ENCODE measurements at places on chromosomes 4 and X.

GRCh38 chr4:86961605-86962295 lies 26.9 kb downstream of the AFF1 start:
- no peak for DNase-seq

DNA sequence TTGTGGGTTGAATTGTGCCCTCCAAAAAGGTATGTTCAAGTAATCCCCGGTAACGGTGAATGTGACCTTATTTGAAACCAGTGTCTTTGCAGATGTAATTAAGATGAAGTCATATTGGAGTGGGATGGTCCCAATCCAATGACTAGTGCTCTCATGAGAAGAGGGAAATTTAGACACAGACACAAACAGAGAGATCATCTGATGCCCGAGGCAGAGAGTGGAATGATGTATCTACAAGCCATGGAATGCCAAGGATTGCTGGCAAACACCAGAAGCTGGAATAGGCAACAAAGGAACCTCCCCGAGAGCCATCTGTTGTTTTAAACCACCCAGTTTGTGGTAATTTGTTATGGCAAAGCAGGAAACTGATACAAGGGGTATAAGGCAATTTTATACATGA lies 35.1 kb downstream of the RPS6KA3 start:
- DNase-seq, result no peak

- no peak for DNase-seq
Observed at GRCh38 chr4:8699063-8699385, 106.5 kb downstream of the CPZ start.

- no peak for DNase-seq
Observed at GRCh38 chr4:77538574-77539157, 67.0 kb upstream of the CXCL13 start.
